ENCODE measurements at places on chromosomes 12 and 14.

DNA sequence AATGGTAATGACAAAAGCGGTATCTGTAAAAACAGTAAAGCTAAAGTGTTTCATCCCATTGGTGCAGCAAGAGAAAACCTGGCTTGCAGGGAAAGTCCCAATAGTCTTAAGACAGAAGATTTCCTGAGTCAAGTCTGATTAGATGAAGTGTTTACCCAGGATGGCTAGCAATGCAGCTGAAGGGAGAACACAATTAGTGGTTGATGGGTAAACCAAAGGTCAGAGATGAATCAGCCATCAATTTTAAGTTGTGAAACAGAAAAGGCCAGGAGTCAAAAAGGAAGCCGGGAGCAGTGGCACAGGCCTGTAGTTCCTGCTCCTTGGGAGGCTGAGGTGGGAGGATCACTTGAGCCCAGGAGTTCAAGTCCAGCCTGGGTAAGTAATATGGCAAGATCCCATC lies 52.6 kb downstream of the SEC23A start:
- DNase-seq, result no peak

GRCh38 chr12:93002293-93003054 lies 73.4 kb upstream of the EEA1 start:
- no peak for DNase-seq

- DNase-seq, result no peak
Observed at GRCh38 chr12:12474931-12475795, 87.5 kb downstream of the DUSP16 start.

DNA sequence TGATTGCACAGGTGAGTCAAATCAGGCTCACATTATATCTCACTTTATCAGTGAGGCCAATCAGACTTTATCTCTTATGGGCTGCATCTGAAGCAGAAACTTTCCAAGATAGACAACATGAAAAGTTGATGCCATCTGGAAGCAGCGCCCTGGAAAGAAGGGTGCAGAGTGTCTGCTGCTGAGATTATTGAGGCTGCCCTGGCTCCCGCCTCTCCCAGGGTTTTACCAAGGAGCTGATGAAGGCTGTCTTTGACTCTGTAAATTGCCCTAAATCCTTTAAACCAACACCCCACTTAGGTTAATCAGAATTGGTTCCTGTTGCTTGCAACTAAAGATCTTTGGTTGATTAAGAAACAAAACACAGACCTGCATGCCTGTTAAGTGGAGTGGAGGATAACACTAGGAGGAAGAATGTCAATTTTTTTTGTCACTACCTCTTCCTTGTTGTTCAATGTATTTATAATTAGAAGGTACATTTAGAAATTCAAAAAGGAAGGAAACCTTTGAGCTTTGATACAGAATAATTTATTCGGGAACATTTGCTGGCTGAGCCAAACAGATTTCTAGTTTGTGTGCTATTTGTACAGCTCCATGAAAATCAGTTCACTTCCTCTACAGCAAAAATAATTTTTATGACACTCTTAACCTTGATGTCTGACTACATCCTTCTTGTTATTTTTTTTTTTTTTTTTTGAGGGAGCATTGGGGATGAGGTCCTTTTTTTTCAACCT lies 104.1 kb downstream of the VEZT start:
- DNase-seq, result no peak

- no peak for DNase-seq
Observed at GRCh38 chr12:133058203-133059113, 21.1 kb downstream of the ZNF84 start.

DNA sequence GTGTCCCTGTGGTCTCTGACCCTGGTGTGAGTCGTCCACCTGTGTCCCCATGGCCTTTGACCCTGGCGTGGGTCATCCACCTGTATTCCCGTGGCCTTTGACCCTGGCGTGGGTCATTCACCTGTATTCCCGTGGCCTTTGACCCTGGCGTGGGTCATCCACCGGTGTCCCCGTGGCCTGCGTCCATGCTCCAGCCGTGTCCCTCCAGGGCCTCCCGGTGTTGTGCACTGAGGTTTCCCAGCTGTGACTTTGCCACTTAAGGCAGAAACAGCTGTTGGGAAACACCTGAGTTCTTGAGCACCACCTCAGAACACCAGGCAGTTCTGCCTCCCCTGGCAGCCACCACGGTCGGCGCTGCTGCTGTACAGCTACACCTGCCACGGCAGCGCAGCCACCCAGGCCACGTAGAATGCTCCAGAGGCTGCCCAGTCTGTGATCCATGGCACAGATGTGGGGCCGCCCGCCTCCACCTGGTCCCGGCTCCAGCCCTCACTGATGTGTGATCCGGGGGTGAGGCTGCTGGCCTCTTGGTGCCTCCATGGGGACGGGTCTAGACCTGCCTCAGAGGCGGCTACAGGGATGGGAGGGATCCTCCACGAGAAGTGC lies 69.1 kb upstream of the GALNT9 start:
- no peak for DNase-seq

DNA sequence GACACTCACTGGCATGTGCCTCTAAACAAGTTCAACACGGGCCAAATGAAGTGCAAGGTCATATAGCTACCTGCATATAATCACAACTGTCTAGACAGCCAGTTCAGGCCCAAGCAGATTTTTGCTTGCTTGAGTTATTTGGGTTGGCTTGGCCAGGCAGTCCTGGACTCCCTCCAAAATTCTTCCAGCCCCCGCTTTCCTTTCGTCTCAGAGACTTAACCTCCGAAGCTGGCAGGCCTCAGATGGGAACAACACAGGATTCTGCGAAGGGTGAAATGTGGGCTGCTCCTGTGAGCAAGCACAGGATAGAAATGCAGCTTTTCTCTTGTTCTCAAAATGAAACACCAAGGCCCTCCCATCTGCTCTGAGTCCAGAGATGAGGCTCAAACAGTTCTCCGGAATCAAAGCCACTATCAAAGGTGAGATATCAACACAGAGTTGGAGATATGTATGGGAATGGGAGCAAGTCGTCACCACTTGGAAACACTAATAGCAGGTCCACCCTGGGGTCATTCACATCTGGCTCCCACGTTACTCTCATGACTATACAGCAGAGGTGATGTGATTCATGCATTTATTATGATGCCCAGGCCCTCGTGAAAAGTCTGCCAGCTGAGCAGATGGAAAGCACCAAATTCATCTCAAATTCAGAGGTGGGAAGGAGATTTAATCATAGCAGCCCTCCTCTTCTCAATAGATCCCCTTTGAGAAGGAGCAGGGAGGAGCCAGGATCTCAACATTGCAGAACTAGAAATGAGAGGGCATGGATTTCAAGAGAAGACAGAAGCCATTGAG lies 389.8 kb downstream of the NUAK1 start:
- DNase-seq, result no peak

DNA sequence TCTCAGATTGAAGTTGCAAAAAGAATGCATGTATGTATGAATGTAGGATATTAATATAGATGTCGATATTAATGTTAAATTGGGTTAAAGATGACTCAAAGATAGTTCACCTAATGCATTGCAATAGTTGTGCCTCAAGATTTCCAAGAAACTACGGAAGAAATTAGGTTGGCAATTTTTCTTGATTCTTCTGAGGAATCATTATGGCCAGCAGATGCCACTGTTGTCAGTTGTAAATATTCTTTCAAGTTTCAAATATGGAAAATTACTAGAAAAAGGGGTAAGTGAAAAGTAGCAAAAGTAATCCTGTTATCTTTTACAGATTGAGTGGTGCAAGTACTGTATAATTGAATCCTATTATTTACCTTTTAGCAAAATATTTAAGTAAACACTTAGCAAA lies 202.1 kb downstream of the ADAMTS20 start:
- DNase-seq, result no peak

- no peak for DNase-seq
Observed at GRCh38 chr12:124332058-124332672, 37.3 kb downstream of the RFLNA start.

GRCh38 chr12:40106655-40107054 lies 774 bp upstream of the SLC2A13 start:
- no peak for DNase-seq

- no peak for DNase-seq
Observed at GRCh38 chr12:101552277-101552676, 42.5 kb upstream of the MYBPC1 start.

GRCh38 chr12:24081092-24081529 lies 131.6 kb upstream of the SOX5 start:
- DNase-seq, result no peak

- no peak for DNase-seq
Observed at GRCh38 chr14:31377433-31377832, 42.9 kb downstream of the HEATR5A start.

DNA sequence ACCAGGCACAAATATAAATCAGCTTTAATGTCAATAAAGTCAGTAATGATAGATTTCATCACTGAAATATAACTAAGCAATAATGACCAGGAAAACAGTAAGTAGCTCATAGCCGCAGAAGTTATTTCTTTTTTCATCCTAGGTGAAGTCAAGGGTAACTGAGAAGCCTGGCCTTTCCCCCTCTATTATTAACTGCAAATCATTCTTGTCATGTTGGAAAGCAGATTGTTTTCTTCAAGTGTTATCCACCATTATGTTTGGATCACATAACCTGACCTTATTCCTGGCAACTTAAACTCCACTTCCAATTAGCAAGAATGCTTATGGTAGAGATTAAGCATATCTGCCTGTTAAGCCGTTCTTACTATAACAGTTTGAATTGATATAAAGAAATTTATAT lies 603.4 kb upstream of the FOXG1 start:
- no peak for DNase-seq

DNA sequence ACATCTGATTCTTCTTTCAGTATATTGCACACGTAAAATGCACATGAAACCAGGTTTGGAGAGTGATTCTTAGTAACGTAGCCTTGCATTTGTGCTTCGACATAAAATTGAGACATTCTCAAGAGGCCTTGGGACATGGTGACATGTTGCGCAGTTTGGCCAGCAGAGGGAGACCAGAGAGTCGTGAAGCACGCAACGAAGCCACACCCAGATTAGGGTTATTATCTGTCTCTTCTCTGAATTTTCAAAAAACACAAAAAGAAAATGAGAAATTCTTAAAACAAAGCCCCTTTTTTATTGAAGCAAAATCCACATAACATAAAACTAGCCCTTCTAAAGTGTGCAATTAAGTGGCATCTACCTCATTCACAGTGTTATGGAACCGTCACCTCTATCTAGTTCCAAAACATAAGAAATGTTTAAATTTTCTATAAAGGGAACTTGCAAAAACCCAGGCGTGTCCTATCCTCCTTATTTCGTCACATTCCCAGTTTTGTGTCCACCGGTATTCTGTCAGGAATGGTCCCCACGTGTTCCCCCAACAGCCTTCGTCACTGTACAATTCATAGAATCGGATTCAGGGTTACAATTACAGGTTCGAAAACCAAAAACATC lies 108.8 kb upstream of the ATF7IP start:
- DNase-seq, result no peak

- DNase-seq, result no peak
Observed at GRCh38 chr12:130640901-130641300, 75.2 kb downstream of the RIMBP2 start.

- DNase-seq, result no peak
Observed at GRCh38 chr14:104968541-104969401, 9.4 kb downstream of the AHNAK2 start.

DNA sequence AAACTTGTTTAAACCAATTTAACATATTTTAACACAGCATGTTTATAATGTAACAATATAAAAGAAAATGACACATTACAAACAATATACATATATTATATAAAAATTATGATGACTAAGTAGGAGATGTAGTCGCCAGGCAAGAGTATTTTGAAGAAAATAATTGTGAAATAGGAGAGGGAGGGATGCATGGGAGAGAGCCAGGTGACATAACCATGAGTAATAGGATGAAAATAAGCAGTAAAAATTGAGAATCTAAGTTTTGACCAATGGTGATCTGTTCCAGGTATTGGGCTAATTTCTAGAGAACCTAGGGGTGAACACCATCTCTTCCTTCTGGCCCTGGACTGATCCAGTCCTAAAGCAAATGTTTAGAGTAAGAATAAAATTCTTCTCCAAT lies 315.2 kb upstream of the G2E3 start:
- DNase-seq, result no peak

- no peak for DNase-seq
Observed at GRCh38 chr14:52808101-52808500, 16.7 kb upstream of the GNPNAT1 start.

GRCh38 chr12:30753233-30753632 lies 1.5 kb downstream of the CAPRIN2 start:
- no peak for DNase-seq

DNA sequence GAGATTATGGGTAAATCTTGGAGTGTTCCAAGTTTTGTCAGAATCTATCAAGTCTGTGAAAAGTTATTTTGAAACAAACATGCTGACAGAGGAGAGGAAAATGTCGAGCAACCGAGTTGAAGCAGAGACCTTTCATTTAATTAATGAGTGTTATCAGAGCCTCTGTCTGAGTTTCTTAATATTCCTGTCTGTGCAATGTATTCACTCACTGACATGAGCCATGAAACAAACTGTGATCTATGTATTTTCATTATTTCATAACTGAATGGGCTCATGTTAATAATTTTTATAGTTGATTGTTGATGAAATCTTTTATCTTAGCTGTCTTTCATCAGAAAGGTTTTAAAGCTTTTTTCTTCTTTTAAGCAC lies 144.2 kb upstream of the FAR2 start:
- no peak for DNase-seq

GRCh38 chr12:44709166-44709565 lies 166.9 kb downstream of the NELL2 start:
- no peak for DNase-seq

DNA sequence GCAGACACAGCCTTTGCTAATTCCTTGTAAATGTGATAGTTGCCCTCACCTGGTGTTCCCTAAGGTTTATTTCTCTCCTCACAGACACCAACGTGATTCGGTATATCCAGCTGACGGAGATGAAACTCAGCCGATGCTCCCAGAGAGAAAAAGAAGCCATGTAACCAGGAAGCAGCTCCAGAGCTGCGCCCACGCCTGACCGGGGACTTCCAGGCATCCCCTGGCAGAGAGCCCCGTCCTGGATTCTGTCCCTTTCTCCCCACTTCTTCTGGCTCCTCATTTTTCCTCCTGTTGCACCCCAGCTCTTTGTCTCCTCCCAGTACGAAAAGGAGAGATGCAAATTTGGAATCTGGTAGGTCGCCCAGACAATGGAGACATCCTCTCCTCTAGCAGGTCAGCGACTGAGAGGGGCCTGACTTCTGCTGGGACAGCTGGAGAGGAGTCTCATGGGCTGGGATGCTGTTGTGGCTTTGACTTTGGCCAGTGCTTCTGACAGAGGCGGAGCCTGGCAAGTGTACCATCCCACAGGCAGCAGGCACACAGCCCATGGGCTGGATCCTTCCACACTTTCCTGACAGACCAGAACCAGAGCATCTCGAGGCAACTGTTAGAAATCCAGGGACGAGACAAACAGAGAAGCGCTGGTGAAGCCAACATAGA lies 29.4 kb downstream of the TTC9 start:
- DNase-seq, result no peak

DNA sequence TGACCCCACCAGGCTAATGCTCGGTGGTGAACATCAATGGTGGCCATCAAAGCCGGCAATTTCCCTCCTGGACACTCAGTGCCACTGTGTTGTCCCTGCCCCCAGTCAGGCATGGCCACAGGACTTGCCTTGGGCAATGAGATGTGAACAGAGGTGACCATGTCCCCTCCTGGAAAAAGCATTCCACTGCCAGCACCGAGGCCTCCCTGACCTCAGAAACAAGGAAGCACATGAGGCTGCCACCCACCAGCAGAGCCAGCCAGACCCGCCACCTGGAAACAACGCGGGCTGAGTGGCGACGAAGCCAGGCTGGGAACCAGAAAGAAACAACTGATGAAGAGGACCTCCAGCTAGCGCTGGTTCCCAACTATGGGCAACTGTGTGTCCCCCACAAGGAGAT lies 31.8 kb downstream of the ITPK1 start:
- DNase-seq, result no peak

GRCh38 chr12:10562306-10562933 lies 51.0 kb downstream of the MAGOHB start:
- no peak for DNase-seq

- DNase-seq, result no peak
Observed at GRCh38 chr12:58877243-58877743, 43.0 kb downstream of the LRIG3 start.

All from NCI-H187 treated with DMSO at 0.1 percent for 48 hours (cell line).